Gastroesophageal sphincter (tissue), 4 donors: ENCODE measurements at places on chromosomes 13 and 19. TPM values are rescaled to one million over a fixed set of nuclear protein-coding genes. Genes with fewer than 3 reads are reported as not detected.

Gene CPB2
- not detected for total RNA-seq

Gene FFAR3
- total RNA-seq: not detected

Gene ATP4A
- not detected for total RNA-seq

Gene OR7A5
- not detected for total RNA-seq

Gene CCNA1
- not detected for total RNA-seq

DNA sequence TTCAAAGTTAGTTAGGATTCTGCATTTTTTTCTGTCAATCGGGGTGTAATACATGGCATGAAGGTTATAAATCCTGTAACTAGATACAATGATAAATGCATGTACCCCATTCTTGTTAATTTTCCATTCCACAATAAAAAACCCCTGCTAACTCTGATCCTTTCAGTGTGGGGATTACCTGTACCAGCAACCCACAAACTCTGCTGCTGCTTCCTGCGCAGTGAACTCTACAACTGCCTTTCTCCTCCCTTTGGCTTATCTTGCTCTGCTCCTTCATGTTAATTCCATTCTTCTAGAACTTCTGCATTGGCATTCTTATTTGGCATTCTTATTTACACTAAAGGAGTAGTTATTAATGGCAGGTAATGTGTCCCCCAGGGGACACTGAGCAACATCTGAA is 273.1 kb downstream of the KLF12 start:
- ATAC-seq: no peak

DNA sequence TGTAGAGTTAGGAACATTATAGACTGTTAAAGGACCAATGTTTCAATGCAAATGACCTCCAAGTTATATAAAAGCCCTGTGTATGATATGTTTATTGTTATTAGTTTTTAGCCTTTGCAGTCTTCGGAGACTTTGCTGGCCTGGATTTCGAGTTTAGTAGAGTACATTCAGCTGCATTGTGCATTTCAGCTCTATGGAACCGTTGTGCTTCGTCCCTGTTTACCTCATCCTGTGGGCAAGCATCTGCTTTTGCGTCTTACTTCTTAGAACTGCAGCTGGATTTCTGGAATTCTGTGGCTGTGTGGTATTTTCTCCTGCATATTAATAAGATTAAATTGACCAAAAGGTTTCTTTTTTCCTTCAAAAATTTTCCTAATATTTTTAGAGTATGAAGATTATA is 138.6 kb downstream of the KCNRG start:
- no peak for ATAC-seq

DNA sequence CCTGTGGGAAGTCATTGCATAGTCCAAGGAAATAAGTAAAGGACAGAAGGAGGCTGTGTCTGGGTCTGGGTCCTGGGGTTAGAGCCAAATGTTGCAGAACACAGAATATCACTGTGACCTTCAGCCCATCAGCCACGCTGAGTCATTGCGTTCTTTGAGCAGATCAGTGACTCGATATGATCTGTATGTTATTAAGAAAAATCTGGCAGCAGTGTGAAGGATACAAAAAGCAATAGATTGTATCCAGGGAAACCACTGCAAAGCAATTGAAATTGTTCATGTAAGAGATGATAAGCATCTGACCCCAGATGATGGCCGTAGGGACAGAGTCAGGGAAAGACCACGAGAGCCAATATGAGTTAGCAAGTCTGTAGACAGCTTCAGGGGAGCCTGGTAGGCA is 1575.1 kb upstream of the SLC10A2 start:
- ATAC-seq: no peak

DNA sequence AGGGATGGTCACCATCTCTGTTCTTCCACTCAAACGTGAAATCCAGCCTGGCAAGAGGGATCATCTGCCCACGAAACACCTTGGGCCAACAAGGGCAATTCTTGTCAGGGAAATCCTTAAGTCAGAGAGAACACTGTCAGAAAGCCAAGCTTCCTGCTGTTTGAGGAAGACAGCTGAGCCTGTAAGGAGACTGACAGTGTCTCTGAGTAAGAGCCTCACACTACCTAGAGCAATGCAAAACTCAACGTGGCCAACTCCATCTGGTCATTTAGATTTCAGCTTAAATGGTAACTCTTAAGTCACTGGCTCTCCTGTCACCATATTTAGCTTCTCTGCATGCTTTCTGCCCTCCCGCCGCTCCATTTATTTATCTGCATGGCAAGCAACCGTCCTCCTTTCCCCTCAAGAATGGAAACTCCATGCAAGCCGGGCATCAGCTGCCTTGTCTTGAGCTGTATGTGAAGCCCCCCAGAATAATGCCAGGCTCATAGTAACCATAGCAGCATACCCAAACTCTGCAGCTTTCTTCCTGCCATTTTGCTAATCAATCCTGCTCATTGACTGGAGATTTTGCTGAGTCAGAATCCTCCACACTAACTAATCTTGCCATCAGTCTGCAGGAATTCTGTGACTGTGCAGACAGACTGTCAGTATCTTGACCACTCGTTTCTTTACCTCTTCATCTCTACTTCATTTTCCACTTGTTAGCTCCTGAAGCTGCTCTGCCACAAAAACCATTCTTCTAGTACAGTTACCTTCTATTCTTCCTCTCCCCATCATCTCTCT is 159.8 kb downstream of the IRS2 start:
- ATAC-seq: no peak

GRCh38 chr13:23718996-23719395 is 148.8 kb downstream of the TNFRSF19 start:
- no peak for ATAC-seq

DNA sequence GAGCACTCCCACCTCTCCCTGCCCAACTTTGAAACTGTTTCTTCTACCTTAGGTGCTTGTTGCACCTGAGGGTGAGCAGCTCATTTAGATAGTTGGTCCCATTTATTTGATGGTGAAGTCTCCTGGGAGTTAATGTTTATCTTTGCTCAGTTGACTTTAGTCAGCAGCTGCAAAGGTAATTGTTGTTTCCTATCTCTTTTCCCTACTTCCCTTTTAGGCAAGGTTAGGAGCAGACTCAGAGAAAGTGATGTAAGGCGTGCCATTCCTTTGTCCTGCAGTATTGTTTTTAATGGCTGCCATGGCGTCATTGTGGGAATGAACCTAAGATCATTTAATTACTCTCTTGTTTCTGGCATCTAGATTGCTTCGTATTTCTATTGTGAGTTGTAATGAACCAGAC is 11.6 kb downstream of the AKAP11 start:
- no peak for ATAC-seq

DNA sequence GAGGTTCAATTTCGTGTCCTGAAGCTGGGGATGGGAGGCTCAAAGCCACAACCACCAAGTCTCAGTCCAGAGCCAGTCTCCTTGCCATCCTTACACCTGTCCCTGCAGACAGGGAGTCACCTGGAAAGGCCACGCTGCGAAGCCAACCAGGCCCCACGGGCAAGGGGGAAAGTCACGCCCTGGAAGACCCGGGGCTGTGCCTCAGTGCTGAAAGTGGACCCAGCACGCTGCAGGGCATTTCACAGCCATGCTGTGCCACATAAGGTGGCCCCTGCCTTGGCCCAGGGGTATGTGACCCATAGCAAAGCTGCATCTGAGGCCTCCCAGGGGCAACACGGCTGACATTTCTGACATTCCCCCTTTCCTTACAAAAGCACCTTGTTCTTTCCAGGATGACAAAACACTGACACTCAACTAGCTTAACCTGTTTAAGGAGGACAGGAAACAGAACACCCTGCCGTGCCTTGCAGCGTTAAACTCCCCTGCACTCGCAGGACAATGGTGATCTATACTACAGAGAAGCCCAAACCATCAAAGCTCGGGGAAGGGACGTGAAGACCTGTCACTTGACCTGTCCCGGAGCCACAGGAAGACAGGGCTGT is 14.8 kb downstream of the CHERP start:
- ATAC-seq: no peak

GRCh38 chr19:28290963-28291657 is 921.8 kb downstream of the UQCRFS1 start:
- ATAC-seq: no peak

- peak; percentile 67 for ATAC-seq
Measured at GRCh38 chr19:12838182-12838885, at the start of gene MAST1. Gene MAST1, plus strand, starts transcription at chr19:12838515. Its CDS starts 58 bp downstream, at chr19:12838573.

DNA sequence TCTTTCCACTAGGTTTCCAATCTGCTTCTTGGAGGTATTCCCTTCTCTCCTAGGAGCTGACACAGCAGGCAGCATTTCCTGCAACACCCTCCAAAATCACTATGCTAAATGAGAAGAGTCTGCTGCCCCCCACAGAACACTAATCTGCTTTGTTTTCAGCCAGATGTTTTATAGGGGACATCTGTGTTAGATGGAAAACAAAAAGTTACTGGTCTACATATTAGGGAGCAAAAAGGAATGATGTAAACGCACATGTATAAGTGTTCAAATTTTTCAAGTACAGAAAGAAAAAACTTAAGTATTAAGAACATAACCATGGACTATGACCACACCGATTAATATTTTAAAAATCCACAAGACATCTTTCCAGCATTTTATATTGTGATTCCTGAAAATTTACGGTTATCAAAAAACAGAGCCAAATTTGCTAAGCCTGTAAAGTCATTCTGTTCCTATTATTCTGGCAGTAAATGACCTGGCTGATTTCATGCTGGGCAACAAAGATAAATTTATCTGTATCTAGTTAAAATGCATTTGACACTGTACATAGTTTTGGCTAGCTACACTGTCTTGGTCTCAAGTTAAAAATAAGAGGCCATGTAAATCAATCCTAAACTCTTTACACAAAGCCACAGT is 63.3 kb downstream of the DCLK1 start:
- ATAC-seq: no peak

DNA sequence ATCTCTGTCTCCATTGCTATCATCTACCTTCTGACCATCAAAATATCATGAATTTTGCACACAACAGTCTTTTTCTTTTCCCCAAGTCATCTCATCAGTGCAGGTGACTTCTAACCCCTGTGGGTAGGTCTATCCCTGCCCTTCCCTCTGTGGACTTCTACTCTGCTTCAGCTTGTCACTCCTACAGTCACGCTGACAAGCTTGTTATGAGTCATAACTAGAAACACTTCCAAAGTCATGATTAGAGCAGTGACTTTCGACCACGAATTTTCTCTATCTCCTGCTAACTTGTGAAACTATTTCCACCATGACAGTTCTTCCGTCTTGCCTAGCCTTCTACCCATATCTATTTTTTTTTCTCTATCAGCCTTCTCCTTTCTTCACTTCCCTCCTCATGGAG is 343.7 kb upstream of the ARGLU1 start:
- no peak for ATAC-seq

DNA sequence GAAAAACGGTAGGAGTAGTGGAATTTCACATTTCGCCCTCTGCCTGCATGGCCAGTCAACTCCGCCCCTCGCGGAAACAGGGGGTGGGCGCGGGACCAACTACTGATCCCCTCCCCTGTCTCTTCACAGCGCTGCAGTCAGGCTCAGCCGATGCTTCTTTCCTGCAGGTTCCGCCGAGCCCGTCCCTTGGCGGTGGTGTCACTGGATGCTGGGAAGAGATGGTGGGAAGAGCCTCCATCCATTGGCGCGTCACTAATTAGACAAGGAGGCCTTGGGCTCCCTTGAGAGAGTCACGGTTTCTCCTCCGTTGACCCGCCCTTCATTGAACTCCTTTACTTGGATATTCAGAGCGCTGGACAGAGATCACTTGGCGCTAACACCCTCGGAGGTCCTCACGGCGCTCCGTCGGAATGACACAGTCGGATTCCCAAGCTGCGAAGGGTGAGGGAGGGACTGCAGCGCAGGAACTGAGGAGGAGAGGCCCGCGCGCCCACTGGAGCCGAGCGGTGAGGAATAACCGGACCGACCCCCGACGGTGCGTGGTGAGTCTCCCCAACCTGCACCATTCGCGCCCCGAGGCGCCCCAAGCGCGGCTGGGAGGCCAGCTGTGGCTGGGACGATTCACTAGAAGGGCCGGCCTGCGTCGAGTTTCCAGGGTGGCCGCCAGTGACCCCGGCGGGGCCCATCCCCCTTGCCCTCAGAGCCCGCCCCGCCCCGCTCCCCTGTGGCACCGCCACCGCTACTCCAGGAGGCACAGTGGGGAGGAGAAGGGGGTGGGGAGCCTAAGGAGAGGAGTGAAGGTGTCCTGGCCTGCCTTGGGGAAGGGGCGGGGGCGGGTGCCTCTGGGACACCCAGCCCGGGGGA is 11.2 kb upstream of the CEACAM21 start:
- ATAC-seq: no peak

- no peak for ATAC-seq
Measured at GRCh38 chr13:47862841-47863240, 138.2 kb downstream of the SUCLA2 start.

GRCh38 chr19:7869910-7870511 is 4.2 kb downstream of the PRR36 start:
- ATAC-seq: no peak

DNA sequence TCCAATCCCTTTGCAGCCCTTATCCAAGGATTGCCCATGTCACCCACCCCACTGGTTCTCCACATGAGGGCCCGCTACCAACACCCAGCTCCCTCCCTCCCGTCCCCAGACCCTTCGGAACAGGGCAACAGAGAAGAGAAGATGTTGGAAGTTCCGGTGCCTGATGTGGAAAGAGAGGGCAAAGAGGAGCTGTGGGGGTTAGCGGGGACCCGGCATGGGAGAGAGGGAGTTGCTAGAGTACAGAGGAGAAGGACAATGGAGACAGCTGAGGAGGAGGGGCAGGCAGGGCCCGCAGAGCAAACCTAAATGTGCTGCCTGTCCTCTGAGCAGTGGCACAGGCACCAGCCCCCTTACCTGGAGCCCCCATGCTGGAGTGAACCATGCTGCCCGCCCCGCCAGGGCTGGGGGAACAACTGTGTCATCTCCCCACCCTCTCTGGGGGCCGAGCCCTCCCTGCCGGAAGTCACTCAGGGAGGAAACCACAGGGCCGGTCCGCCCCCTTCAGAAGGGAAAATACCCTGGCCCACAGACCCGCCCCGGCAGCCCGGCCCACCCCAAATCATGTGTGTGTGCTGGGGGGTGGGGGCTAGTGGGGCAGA is at the start of gene POU2F2:
Gene POU2F2 (minus strand): TSS at position 417 of the 599 bp plus-strand sequence. CDS start 35 bp downstream, at position 382.
- ATAC-seq: peak; percentile 31

DNA sequence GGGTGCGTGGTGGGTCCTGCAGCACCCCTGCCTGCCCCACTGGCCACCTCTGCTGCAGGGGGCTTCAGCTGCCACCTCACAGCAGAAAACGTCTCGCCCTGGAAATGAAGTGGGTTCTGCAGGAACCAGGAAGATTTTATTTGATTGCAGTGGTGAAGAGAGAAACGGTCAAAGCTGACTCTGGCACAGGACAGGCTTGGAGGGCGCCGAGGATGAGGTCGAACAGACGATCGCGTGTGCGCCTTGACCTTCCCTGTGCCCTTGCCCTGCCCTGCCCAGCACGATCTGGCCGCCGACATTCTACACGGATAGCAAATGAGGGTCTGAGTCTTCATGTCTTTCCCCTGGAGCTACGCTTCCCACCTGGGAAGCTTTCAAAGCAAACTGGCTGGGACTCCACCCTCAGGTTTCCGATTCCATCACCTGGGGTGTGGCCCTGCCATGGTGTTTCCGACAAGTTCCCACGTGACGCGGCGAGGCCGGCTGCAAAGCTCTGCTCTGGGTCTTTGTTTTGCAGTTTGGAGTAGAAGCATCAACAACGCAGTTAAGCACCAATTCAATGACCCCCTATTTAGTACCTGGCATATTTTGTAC is 50.3 kb upstream of the TUBGCP3 start:
- no peak for ATAC-seq

DNA sequence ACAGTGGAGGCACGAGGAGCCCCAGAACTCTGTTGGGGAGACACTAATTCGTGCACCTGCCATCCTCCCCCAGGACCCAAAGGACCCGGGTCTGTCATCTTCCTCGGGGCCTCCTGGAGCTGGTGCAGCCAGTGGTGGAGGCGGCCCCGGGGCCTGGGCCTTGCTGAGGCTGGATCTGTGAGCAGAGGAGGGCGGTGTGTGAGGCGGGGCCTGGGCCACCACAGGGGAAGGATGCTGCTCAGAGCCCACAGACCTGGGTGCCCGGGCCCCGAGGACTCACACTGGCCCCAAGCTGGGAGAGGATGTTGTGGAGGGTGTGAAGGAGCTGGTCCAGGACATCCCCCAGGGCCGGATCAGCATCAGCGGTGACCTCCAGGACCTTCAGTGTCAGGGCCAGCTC is 8.3 kb downstream of the IFNL3 start:
- no peak for ATAC-seq
